Amniotic stem cell (primary cell): ENCODE measurements at places on chromosomes 1 and 21.

DNA sequence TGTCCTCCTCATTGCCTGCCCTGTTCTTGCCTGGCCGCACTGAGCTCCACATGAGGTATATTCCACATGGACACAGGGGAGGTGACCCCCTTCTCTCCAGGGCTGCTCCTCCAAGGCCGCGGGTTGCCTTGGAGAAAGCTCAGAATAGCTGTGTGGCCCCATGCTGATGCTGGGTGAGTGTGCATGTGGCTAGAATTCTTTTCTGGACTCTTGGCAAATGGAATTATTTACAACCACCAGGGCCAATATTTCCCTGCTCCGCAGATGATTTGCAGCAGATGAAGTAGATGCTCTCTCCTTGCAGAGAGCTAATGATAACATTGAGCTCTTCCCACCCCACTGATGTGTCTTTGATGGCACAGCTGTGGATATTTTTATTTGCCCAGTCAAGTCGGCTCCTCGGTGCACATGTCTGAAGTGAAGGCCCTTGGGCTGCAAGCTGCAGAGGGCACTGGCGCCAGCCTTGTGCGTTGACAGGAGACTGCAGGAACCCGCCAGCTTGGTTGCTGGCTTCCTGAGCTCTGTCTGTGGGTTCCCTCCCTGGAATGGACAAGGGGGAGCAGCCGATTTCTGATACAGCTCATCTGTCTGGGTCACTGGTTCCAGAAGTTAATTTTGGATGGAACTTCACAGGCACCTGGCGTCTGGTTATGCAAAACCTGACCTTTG lies 404.7 kb upstream of the VAMP3 start:
- DNase-seq: no peak

DNA sequence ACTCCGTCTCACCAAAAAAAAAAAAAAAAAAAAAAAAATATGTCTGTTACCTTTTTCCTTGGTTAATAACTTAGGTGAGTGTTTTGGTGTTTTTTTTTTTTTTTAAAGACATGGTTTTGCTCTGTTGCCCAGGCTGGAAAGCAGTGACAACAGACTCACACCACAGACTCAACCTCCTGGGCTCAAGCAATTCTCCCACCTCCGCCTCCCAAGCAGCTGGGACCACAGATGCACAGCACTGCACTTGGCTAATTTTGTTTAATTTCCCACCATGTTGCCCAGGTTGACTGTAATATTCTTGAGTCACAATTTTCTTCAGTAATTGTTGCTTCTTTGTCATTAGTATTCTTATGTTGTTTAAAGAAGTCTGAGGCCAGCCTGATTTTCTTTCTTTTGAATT lies 149.2 kb upstream of the SYT6 start:
- no peak for DNase-seq

DNA sequence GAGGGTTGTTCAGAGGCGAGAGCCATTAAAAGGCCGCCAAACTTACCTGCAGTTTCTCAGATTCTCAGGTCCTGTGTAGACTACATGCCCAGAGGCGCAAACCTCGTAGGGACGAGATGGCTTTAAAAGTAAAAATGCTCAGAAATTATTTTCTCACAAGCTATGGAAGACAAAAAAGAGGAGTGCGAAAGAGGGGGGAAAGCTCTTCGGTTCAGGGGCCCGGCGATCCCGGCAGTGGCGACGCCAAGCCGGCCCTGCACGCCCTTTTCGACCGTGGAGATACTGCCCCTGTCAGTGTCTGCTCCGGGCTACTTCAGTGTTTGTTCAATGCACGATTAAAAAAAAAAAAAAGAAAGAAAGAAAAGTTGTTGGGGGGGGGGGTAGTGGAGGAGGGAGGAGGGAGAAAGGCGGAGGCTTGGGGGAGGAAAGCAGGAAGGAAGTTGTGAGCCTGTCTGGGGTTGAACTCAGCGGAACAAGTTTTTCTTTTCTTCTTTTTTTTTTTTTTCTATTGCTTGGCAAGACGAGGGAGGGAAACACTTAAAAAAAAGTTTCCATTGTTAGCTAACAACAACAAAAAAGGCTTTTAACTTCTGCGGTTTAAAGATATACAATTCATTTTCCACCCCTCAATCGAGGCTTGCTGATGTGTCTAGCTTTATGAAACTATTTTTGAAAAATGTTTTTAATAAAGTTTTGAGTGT lies at the start of gene ITPKB:
Gene ITPKB (minus strand): TSS at position 288 of the 701 bp plus-strand sequence. CDS start 1,824 bp downstream, outside the sequence.
- no peak for DNase-seq

GRCh38 chr1:107457989-107458388 lies 317.1 kb downstream of the NTNG1 start:
- no peak for DNase-seq
